ENCODE measurements at places on chromosomes 1 and 21.

DNA sequence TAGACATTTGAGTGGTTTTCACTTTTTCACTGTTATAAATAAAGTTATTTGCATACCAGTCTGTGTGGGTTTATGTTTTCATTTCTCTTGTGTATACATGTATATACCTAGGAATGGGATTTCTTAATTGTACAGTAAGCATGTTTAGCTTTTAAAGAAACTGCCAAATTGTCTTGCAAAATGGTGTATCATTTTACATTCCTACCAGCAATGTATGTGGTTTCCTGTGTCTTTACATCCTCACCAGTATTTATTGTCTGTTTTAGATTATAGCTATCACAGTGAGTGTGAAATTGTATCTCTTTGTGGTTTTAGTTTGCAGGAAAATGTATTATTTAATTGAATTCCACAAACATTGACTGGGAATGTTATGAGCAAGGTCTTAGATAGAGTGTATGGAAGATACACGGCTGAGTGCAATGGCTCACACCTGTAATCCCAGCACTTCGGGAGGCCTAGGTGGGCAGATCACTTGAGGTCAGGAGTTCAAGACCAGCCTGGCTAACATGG lies 57.3 kb downstream of the MACF1 start:
- DNase-seq, result no peak

GRCh38 chr21:38683222-38683621 lies 122.5 kb upstream of the ETS2 start:
- no peak for DNase-seq

DNA sequence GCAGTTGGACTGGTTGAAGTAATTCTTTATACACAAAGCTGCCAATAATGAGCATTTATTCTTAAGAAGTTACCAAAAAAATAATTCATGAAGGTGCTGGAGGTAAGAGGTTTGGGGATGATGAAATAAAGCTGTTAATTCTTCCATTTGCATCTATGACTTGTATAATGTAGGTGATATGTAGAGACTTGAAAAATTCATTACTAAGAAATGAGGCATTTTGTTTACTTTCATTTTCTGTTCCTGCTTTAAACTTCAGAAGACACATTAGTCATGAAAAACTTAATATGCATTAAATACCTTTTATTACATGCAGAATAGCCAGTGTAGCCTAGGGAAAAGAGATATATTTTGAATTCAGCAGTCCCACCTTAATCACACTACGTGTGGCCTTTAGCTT lies 214.2 kb downstream of the SLC44A5 start:
- no peak for DNase-seq

DNA sequence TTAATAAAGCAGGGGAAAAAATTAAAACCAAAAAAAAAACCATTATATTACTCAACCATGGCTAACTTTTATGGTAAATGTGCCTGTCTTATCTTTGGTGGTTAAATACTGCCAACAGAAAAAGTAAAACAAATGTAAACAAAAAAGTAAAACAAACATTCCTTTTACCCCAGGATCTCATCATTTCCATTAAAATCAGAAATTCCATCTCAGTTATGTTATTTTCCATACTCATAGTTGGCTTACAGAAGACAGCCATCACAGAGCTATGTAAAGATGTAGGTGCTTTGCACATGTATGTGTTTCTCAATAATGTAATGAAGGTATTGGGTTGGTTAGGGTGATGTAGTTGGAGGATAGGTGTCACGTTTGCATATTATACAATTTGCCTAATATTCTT lies 185.0 kb downstream of the KCNK2 start:
- DNase-seq, result no peak

DNA sequence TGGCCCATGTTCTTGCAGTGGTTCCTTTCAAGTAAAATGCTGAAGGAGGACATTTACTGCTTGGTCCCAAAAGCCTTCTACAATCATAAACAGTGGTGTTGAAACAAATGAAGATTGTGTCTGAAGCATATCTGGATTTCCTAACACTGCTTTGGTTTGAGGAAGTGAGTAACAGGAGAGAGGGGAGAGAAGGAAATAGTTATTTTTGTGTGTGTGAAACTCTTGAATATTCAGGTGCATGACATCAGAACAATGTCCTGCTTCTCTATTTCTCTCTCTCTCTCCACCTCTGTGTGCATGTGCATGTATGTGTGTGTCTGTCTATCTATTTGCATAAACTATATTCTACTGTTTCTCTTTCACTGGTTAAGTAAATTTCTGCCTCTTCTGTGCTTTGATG lies 61.4 kb upstream of the TNFSF18 start:
- no peak for DNase-seq

DNA sequence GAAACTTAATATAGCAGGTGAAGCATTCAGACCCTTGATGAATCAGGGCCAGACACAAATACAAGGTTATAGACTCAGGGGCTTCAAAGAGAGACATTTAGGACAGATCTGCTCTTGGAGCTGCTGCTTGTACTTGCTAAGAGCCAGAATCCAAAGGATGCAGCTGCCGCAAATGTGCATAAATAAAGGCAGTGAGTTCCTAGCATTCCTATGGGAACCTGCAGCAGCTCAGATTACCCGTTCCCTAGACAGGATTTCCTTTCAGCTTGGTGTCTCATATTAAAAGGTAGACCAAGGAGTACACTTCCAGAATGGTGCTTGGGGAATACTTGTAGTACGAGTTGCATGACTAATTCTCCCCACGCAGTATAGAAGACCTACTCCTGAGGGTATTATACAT lies 9.7 kb upstream of the LRRC53 start:
- DNase-seq, result no peak

- DNase-seq, result no peak
These were observed 200.4 kb upstream of the TMPRSS15 start for GRCh38 chr21:18603980-18604379.

DNA sequence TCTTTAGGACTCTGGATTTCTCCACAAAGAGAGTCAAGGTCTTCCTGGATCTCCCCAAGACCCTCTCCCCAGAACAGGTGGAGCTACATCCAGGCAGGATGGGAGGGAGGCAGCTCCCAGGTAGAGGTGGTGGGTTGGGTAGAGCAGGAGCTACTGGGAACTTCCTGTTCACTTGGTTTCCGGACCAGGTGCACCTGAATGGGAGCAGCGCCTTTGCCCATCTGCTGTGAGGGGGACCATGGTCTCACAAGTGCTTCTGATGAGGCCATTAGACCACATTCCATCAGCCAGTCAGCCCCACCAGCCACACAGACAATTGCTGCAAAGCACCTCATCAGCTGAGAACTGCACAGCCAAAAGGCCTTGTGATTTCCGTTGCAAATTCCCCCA lies 188.8 kb downstream of the MATN1 start:
- no peak for DNase-seq

GRCh38 chr1:67646145-67647035 lies 38.6 kb upstream of the GADD45A start:
- DNase-seq, result no peak

GRCh38 chr1:38135625-38136414 lies 89.2 kb upstream of the POU3F1 start:
- no peak for DNase-seq

- DNase-seq, result no peak
These were observed 42.8 kb downstream of the RTCA start for GRCh38 chr1:100308777-100309176.

- no peak for DNase-seq
These were observed 103.2 kb upstream of the ZNF644 start for GRCh38 chr1:91124989-91125417.

- DNase-seq, result no peak
These were observed 98.5 kb downstream of the CDC42BPA start for GRCh38 chr1:227219715-227220292.

- DNase-seq, result no peak
These were observed at the start of gene FNDC5 for GRCh38 chr1:32870615-32871363. TSS of gene FNDC5 (minus strand) at chr1:32870912.

DNA sequence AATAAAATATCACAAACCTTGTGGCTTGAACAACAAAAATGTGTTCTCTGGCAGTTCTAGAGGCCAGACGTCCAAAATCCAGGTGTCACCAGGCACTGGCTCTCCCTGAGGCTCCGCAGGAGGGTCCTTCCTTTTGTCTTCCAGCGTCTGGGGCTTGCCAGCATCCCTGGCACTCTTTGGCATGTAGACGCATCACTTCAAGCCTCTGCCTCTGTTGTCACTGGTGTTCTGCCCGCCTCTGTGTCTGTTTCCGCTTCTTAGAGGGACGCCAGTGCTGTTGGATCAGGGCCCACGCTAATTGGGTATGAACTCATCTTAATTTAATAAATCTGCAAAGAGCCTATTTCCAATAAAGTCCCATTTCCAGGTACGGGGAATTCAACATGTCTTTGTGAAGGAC lies 273.7 kb upstream of the C1orf174 start:
- no peak for DNase-seq

DNA sequence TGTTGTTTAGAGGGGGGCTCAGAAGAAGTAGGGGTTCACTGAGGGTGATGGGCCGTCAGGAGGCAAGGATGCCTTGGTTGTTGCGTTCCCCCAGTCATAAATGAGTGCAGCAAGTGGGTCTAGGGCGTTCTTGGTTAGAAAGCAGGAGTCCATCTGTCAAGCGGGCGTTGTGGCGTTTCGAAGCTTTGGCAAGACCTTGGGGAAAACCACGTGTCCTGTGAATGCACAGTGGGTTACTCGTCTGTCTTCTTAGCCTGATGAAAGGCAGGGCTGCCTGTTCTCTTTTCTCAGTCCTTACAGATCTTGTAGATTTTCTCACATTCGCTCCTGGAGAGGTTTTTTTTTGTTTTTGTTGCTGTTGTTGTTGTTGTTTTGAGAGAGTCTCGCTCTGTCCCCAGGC lies 6.3 kb upstream of the ZNF496 start:
- no peak for DNase-seq

DNA sequence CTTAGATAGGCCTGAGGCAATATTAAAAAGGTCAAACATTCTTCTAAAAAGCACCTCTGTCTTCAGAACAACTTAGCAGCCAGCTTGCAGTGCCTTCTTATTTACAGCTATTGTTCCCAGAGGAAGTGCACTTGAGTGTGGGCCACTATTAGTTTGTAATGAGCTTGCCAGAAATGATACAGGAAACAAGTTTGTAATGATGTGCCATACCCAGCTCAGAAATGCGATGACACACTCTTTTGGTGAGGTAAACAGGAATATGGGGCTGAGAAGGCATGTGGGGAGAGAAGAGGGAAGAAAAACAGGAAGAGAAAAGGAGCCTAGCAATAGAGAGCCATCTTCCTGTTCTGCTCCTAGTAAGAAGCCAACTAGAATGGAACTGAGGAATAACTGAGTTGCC lies 295.4 kb downstream of the AGBL4 start:
- DNase-seq, result no peak

GRCh38 chr21:16363518-16363917 lies 633.7 kb downstream of the USP25 start:
- no peak for DNase-seq

DNA sequence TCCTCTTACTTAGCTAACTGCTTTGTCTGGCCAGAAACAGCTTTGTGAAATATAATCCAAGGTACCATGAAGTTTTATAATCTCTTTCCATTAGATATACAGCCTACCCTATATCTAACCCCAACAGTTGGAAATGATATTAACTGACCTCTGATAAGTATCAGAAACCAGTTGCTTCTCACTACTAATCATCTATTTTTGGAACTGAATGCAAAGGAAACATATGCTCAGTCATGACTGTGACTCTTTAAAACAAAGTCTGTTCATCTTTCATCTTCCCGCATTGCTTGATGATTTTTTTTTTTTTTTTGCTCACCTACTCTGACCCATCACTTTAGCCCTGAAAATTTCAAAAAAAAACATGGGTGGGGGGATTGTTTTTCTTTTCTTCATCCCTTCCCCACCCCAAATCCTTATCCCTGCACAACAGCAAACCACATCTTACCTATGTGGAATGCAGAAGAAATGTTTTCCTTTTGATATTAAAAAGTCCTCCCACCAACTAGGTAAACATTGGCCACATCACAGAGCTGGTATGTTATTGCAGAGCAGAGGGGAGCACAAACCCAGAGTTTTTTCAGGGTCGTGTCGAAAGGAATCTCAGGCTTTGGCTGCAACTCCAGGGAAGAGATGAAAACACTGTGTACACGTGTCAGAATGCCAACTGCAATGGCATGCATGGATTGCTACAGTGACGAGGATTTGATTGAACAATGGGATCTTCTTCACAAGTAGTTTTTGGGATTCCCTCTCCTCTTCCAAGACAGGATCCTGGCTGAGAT lies 137.3 kb downstream of the SLC30A10 start:
- no peak for DNase-seq

GRCh38 chr1:111467865-111468716 lies 5.7 kb upstream of the C1orf162 start:
- DNase-seq, result no peak

DNA sequence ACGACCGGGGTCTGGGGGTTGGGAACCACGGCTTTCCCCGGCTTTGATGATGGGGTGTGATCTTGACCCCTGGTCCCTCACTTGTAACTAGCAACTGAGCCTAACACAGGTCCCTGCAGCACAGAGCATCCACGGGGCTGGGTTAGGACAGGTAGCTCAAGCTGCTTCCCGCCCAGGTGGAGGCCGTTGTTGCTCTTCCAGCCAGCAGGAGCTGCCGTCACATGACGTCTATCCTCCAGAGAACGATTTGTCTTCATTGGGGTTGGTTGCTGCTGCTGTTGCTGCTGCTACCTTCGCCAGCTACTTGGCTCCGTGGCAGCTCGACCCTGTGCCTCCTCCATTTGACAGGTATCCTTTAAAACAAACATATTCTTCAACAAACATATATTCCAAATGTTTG lies 74.3 kb upstream of the ADAR start:
- no peak for DNase-seq

DNA sequence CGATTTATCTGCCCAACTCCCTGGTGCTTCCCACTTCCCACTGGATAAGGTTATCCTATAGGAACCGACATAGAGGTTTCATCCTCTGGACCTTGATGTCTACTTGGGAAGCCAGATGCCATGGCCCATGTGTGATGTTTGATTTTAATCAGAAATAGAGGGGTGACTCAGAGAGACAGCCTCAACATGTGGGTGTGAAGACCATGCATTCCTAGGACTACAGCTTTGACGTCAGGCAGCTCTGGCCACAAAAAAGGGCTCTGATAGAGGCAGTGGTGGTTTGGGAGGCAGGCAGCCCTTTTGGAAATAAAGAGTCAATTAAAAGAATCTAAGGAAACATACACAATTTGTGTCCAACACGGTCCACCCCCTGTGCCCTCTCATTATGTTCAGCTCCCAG lies 5.2 kb upstream of the SH2D2A start:
- DNase-seq, result no peak

DNA sequence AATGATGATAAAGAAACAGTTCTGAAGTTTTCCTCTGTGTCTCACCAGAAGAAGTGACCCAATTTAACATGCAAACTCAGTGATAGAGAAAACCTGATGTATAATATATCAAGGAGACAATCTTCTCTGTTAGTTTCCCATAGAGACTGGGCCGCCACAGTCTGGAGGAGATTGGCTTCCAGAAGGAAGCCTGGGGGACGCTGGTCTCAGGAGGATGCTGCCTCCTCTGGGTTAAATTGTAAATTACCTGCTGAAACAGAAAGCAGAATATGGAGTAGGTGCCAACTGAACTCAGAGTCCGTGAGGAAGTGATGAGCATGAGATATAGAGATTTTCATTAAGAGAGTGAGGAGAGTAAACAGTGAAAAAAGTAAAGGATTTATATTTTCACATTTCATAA lies 15.8 kb downstream of the OR14I1 start:
- DNase-seq, result no peak

- DNase-seq, result no peak
These were observed 31.4 kb downstream of the B3GALT5 start for GRCh38 chr21:39644062-39644560.

- DNase-seq, result no peak
These were observed 12.2 kb downstream of the UBE2U start for GRCh38 chr1:64215576-64215975.

- DNase-seq, result no peak
These were observed 84.1 kb upstream of the ZNF326 start for GRCh38 chr1:89910780-89911179.

All from stimulated activated CD4-positive, alpha-beta T cell treated with anti-CD3 and anti-CD28 coated beads, Interleukin-1b, Interleukin-23, amount 100 ng/mL, for 1 hour (primary cell).